ENCODE measurements at places on chromosomes 12 and 14.
A peak's percentile ranks its signal among the peaks of the same experiment; 100 is the strongest.

DNA sequence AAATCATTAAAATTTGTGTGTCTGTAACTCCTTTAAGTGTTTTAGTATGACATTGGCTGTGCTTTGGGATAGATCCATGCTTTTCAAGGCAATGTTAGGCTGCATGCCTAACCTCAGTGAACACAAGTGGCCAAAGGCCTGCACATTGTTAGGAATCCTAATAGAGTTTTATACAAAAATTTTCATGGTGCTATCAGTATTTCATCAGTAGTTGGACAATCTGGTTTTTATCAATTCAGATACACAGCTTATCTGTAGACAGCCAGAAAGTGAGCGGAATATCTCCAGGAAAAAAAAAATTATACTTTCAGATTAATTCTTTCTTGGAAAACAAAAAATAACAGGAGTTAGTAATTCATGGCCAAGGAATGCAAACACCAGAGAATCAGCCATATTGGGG lies 324.0 kb upstream of the PDE3A start:
- no peak for DNase-seq

DNA sequence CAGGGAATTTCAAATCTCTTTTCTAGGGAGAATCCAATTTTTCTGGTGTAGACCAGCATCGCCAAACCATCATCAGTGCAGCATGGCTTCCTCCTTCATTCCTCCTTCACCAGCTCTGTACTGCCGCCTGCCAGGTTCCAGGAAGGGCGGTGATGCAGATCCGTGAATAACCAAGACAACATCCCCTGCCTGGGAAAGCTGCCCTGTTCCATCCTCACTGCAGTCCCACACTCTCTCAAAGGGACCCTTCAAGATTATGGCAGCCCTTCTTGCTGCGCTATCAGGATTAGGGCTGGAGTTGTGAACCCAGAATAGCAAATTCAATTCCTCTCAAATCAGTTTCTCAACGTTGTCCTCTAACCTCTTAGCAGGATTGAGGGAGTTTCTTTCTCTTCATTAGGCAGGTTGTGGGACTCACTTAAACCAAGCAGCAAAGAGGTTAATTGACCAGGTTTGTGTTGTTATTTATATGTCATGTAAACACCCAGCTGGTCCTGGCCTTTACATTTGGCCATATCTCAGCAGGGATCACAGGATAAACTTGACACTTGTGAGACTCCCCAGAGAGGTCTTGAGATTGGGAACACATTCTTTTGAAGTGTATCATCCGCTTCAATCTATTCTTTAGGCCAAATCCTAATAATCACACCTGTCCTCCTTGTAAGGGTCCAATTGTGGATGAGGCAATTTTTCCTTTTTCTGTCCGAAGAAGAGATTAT lies 26.2 kb downstream of the TMEM30B start:
- DNase-seq = peak; percentile 31

DNA sequence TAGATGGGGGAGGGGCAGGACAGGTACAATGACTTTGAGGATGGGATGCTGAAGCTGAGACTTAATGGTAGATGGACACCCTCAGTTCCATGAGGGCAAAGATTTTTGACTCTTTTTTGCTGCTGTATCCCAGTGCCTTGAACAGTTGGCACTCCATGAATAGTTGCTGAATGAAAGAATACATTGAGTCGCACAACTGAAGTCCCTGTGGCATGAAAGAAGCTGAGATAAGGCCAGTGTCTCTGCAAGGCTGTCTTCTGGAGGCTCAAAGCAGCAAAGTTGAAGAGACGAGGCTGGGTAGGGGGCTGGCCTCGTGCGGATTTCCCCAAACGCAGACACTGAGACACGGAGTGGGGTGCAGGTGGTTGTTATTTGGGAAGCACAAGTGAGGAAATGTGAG lies 179.3 kb downstream of the ADCK1 start:
- no peak for DNase-seq

- no peak for DNase-seq
Measured at GRCh38 chr12:8680533-8680932, 17.3 kb upstream of the RIMKLB start.

DNA sequence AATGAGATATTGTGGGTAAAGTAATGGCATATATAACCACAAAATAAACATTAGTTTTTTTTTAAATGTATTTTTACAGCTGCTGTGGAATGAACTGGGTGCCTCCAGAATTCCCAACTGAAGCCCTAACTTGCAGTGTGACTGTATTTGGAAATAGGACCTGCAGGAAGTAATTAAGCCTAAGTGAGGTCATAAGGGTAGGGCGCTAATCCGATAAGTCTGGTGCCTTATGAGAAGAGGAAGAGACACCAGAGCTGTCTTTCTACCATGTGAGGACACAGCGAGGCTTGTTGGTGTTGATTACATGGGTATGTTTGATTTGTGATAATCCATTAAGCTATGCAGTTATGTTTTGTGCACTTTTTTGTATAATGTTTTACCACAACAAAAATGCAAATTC lies 136.8 kb downstream of the TPH2 start:
- no peak for DNase-seq

DNA sequence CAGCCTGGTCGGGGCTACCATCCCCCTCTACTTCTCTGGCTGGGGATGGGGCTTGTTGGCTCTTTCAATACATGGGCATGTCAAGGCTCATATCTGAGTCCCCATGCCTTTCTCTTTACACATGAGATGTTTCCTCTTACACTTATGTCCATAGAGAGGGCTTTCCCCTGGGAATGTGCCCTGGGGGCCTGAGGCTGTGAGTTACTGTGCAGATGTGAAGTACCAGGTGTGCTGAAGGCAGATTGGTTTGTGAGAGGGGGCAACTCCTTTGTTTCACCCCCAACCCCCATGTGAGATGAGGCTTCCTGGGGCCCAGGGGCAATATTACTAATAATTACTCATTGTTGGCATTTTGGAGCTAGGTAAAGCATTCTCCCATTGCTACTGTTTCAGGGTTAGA lies 32.8 kb downstream of the NRXN3 start:
- DNase-seq = peak; percentile 87
